AG04450 (cell line): ENCODE measurements at places on chromosomes 4 and X. TPM values are rescaled to one million over a fixed set of nuclear protein-coding genes. Genes with fewer than 3 reads are reported as not detected.

- DNase-seq = no peak
These were observed 33.1 kb downstream of the TKTL1 start for GRCh38 chrX:154328646-154329045.

Gene DDIT4L
- 2.0 and 2.2 TPM in 2 replicates for polyA plus RNA-seq

GRCh38 chrX:17323397-17323796, 51.6 kb upstream of the NHS start:
- DNase-seq = no peak

Gene SUV39H1
- polyA plus RNA-seq = 2.4 and 3.1 TPM in 2 replicates

- DNase-seq = no peak
These were observed 117.4 kb downstream of the MGST2 start for GRCh38 chr4:139782926-139783522.

GRCh38 chr4:58957711-58958110, 1847.5 kb upstream of the IGFBP7 start:
- DNase-seq = no peak

DNA sequence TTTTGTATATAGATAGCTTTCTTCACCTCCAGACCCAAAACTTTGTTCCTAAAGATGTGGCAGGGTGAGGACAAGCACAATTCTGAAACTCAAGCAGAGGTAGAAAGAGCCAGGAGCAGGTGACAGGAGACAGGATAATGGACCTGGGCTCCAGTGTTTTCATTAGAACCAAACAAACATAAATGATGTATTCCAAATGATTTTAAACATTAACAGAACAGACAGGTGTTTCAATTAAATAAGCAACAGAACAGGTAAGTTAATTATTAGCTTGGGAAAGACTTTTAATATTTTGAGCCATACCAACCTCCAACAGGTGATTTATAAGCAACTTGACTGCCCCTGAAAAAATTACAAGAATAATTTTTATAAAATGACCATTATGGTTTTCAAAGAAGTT, 459.4 kb upstream of the LCORL start:
- DNase-seq = no peak

- DNase-seq = no peak
These were observed 37.0 kb upstream of the CXCL8 start for GRCh38 chr4:73703320-73703719.

- DNase-seq = no peak
These were observed 6.4 kb downstream of the TCEAL8 start for GRCh38 chrX:103248553-103248952.

GRCh38 chrX:46294234-46294633, 251.0 kb downstream of the ZNF674 start:
- DNase-seq = no peak

- DNase-seq = no peak
These were observed 286.9 kb upstream of the FGF16 start for GRCh38 chrX:77160301-77160700.

Gene FOXR2
- polyA plus RNA-seq = not detected in 2 replicates

DNA sequence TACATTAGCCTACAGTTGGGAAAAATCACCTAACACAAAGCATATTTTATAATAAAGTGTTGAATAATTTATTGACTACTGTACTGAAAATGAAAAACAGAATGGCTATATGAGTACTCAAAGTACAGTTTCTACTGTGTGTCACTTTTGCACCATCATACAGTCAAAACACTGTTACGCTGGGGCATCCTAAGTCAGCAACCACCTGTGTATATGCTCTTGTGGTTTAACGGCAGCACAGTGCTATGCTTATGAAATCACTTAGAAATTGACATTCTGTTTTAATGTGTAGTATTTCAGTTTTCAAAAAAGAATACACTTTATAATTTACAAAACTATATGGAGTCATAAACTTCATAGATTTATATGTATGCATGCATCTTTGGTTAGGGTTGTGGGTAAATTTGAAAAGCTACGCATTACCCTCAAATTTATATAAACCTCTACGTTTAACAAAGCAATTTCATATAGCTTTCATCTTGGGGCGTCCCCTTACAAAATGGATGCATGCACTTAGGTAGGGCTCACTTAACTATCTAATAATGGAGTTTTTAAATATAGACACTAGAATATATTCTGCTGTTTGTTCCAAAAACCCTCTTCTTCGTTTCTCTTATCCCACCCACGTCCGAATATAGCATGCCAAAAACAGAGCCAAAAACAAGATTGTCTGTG, 690 bp upstream of the NEIL3 start:
- no peak for DNase-seq

- no peak for DNase-seq
These were observed 170.5 kb downstream of the PALLD start for GRCh38 chr4:168667376-168667775.

- no peak for DNase-seq
These were observed 56.0 kb downstream of the NCAPG start for GRCh38 chr4:17866810-17867209.
